Activated naive CD4-positive, alpha-beta T cell treated with anti-CD3 and anti-CD28 coated beads, Interleukin-2, amount 10 ng/mL, durations not matched to agents 7 days and 5 days (primary cell): ENCODE measurements at places on chromosomes 7 and 10.

- H3K27me3 ChIP-seq: no peaks in the 10 kb centered on the region
- no peak for DNase-seq
- H3K4me1 ChIP-seq: no peaks in the 10 kb centered on the region
- no peaks in the 10 kb centered on the region for H3K36me3 ChIP-seq
- no peak overlapping the region for H3K4me3 ChIP-seq
Measured at GRCh38 chr7:70466725-70467364, 665.1 kb upstream of the GALNT17 start.

- DNase-seq: no peak
- no peak overlapping the region for H3K27ac ChIP-seq
- no peak overlapping the region for H3K4me3 ChIP-seq
- H3K27me3 ChIP-seq: no peaks in the 10 kb centered on the region
- H3K36me3 ChIP-seq: no peaks in the 10 kb centered on the region
Measured at GRCh38 chr10:2438248-2438939, 629.0 kb upstream of the PFKP start.

GRCh38 chr7:97851683-97852082, 20.5 kb downstream of the ASNS start:
- H3K27ac ChIP-seq: no peak overlapping the region
- peaks cover 42% of the 10 kb centered on the region for H3K36me3 ChIP-seq

- peaks cover 52% of the 10 kb centered on the region for H3K4me1 ChIP-seq
- no peak for DNase-seq
- peaks cover 3% of the 10 kb centered on the region for H3K36me3 ChIP-seq
- no peak overlapping the region for H3K27ac ChIP-seq
- H3K27me3 ChIP-seq: no peaks in the 10 kb centered on the region
Measured at GRCh38 chr7:105209870-105210269, 178.9 kb downstream of the SRPK2 start.

DNA sequence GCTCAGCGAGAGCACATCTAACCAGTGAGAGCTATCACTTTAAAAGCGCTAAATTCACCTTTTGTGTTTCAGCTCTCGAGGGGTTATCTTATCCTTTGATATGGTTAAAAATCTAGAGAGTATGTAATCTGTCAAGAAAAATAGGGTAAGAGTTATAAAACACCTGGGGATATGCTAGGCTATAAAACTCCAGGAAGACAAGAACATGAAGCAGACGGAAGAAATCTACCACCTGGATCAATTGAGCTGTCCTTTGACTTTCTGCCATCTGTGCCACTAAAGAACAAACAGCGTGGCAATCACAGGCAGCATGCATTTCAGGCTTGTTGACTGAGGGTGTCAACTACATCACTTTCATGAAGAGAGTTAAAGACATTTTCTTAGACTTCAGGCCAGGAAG, 83.1 kb downstream of the ZNF248 start:
- H3K36me3 ChIP-seq: no peaks in the 10 kb centered on the region
- no peaks in the 10 kb centered on the region for H3K4me1 ChIP-seq
- no peak overlapping the region for H3K27ac ChIP-seq
- no peak overlapping the region for H3K4me3 ChIP-seq
- no peaks in the 10 kb centered on the region for H3K27me3 ChIP-seq
- DNase-seq: no peak

- H3K27me3 ChIP-seq: peaks cover 25% of the 10 kb centered on the region
- H3K27ac ChIP-seq: no peak overlapping the region
- no peak overlapping the region for H3K4me3 ChIP-seq
- peaks cover 5% of the 10 kb centered on the region for H3K4me1 ChIP-seq
- peak; percentile 62 for DNase-seq
- H3K36me3 ChIP-seq: no peaks in the 10 kb centered on the region
Measured at GRCh38 chr10:86688398-86688921, 20.1 kb downstream of the LDB3 start.

DNA sequence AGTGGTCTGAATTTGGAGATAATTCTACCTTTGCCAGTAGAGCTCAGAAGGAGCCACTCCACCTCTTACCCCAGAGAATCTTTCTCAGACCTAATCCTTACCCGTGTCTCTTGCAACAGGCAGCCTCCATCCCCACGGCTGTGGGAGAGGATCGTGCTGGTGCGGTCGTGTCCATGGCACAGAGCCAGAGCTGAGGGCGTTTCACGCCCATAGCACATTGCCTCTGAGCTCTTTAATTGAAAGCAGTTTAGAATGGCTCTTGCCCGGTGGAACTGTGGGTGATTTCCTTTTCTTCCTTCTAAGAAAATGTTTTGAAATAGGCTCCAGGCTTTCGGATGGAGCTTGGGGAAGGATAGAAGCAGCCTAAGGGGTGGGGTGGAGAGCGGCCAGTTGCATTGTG, 41.5 kb downstream of the PRF1 start:
- DNase-seq: no peak
- peaks cover 47% of the 10 kb centered on the region for H3K27me3 ChIP-seq
- peaks cover 19% of the 10 kb centered on the region for H3K4me1 ChIP-seq

GRCh38 chr7:47579458-47579857, 2.5 kb downstream of the TNS3 start:
- H3K4me1 ChIP-seq: peaks cover 6% of the 10 kb centered on the region
- H3K4me3 ChIP-seq: no peak overlapping the region
- no peak for DNase-seq
- H3K27me3 ChIP-seq: peaks cover 63% of the 10 kb centered on the region

GRCh38 chr7:16347827-16348192, 73.5 kb downstream of the CRPPA start:
- DNase-seq: no peak
- H3K27ac ChIP-seq: no peak overlapping the region
- no peaks in the 10 kb centered on the region for H3K36me3 ChIP-seq
- H3K4me3 ChIP-seq: no peak overlapping the region
- H3K27me3 ChIP-seq: no peaks in the 10 kb centered on the region
- H3K4me1 ChIP-seq: no peaks in the 10 kb centered on the region

DNA sequence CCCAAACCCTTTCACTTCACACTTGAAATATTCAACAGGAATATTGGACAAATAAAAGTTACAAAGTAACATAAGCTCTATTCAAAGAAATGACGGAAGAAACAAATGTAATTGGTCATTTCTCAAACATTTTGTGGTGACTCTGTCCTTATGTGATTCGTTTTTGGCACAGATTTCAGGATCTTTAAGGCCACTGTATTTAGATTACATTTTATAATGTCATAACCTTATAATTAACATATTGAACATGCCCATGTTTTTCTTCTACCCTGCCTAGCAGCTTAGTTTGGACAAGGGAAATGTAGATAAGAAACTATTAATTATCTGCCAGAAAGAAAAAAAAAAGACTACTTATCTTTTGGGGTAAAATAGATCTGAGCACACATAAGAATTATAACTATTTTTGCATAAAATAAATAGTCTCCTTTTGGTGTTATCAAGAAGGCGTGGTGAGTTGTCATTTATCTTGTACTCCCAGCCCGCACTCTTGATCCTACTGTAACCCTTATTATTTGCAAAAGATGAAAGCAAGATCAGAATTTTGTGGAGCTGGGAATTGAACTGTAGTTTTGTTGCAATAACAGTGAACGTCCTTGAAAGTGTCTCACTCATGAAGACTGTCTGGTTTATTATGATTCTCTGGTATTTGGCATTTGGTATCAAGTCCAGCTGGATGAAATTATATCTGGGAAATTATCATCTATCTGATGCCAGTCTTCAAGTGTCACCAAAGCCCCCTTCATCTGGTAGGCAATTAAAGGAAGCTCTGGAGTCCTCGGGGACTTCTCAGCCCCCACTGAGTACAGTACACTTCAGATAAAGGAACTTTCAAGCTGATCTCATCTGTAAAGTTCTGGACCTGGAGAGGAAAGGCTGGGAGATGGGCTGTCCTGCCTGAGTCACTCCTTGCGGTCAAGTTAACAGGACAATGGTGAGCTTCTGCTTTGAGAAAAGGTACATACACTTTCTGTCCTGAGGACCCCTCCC, 175.7 kb upstream of the INHBA start:
- H3K4me1 ChIP-seq: peaks cover 49% of the 10 kb centered on the region
- peaks cover 28% of the 10 kb centered on the region for H3K36me3 ChIP-seq
- H3K4me3 ChIP-seq: no peak overlapping the region
- peaks cover 13% of the 10 kb centered on the region for H3K27me3 ChIP-seq

DNA sequence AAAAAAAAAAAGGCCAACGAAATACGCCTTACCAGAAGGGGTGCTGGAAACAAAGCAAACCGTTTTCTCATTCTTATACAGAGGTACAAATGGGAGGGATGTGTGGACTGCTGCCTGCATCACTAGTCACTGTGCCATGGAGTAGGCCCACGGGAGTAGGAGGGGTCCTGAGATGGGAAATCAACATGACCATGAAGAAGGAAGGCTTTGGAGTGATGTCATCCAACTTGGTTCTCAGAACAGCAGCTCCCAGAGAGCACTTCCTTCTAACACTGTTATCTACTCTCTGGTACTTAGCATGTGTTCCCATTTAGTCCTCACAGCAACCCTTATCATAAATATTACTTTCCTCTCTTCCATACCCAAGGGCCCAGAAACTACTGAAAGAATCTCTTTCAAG, 60.0 kb upstream of the LRGUK start:
- no peak for DNase-seq
- H3K27me3 ChIP-seq: no peaks in the 10 kb centered on the region
- no peak overlapping the region for H3K27ac ChIP-seq
- no peak overlapping the region for H3K4me3 ChIP-seq
- H3K4me1 ChIP-seq: no peaks in the 10 kb centered on the region

GRCh38 chr7:106504645-106505044, 156.3 kb downstream of the CCDC71L start:
- no peak overlapping the region for H3K4me3 ChIP-seq
- DNase-seq: no peak
- no peaks in the 10 kb centered on the region for H3K4me1 ChIP-seq
- no peaks in the 10 kb centered on the region for H3K27me3 ChIP-seq
- no peaks in the 10 kb centered on the region for H3K36me3 ChIP-seq
- no peak overlapping the region for H3K27ac ChIP-seq

GRCh38 chr10:105950410-105950809, 1214.1 kb downstream of the SORCS1 start:
- no peak overlapping the region for H3K27ac ChIP-seq
- no peaks in the 10 kb centered on the region for H3K27me3 ChIP-seq
- H3K4me1 ChIP-seq: no peaks in the 10 kb centered on the region
- H3K4me3 ChIP-seq: no peak overlapping the region
- peak; percentile 38 for DNase-seq

- H3K4me3 ChIP-seq: no peak overlapping the region
- DNase-seq: no peak
- peaks cover 25% of the 10 kb centered on the region for H3K4me1 ChIP-seq
- H3K27me3 ChIP-seq: peaks cover 99% of the 10 kb centered on the region
Measured at GRCh38 chr7:5418285-5418582, 5.4 kb downstream of the TNRC18 start.

DNA sequence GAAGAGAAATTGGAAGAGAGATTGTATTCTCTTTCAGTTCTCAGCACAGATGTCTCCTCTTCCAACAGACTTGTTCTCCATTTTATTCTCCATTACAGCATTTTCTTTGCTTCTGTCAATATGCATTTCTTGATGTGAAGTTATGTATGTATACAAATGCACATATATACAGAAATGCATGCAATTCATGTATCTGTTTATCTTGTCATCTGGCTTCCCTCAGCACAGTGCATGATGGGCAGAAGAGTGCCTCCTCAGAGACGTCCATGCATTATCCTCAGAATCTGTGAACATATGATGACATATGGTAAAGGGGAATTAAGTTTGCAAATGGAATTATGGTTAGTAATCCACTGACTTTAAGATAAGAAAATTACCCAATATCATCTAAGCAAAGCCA, 106.7 kb upstream of the VWC2 start:
- H3K27me3 ChIP-seq: no peaks in the 10 kb centered on the region
- DNase-seq: no peak
- H3K4me3 ChIP-seq: no peak overlapping the region
- no peaks in the 10 kb centered on the region for H3K36me3 ChIP-seq

GRCh38 chr10:93820434-93820833, 62.7 kb downstream of the LGI1 start:
- no peaks in the 10 kb centered on the region for H3K4me1 ChIP-seq
- no peak overlapping the region for H3K4me3 ChIP-seq
- H3K27me3 ChIP-seq: peaks cover 21% of the 10 kb centered on the region
- no peaks in the 10 kb centered on the region for H3K36me3 ChIP-seq

GRCh38 chr7:157271315-157271990, 65.4 kb upstream of the DNAJB6 start:
- peaks cover 5% of the 10 kb centered on the region for H3K4me1 ChIP-seq
- H3K27me3 ChIP-seq: peaks cover 2% of the 10 kb centered on the region
- no peak overlapping the region for H3K4me3 ChIP-seq

DNA sequence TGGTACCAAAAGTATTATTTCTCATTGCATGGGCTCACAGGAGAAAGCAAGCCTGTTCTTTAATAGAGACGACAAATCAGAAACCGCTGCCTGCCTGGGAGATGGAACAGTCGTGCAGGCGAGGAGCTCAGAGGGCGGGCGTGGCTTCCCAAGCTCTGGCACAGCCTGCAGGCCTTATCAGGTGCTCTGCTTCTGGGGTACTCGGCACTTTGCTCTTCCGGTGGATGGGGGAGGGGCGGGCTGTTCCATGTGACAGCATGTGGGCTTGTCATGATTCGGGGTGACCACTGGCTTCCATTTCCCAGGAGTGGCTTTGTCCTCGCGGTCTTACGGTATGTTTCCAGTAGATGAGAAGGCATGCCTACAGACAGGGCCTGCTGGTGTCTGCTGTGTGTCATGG, 228.6 kb downstream of the MGMT start:
- H3K4me1 ChIP-seq: no peaks in the 10 kb centered on the region
- no peak for DNase-seq
- no peak overlapping the region for H3K27ac ChIP-seq
- no peak overlapping the region for H3K4me3 ChIP-seq

DNA sequence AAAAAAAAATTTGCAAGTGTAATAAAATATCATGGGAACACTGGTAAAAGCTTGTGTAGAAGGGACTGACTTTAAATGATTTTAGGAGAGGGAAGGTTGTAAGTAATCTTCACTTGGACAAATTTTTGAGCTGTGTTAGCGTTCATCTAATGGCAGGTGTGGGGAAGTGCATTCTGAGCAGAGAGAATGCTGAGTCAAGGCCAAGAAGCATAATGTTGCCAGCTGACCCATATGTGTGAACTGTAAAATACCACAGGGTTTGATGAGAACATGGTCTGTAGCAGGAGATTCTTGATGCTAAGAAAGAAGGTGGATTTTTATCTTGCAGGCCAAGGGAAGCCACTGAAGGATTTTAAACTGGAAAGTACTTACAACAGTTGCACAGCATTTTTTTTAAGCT, 98.2 kb upstream of the ZNF32 start:
- no peaks in the 10 kb centered on the region for H3K4me1 ChIP-seq
- no peak overlapping the region for H3K27ac ChIP-seq
- no peaks in the 10 kb centered on the region for H3K36me3 ChIP-seq
- no peak for DNase-seq

GRCh38 chr10:48316236-48316635, 9.8 kb downstream of the MAPK8 start:
- H3K36me3 ChIP-seq: no peaks in the 10 kb centered on the region
- no peak for DNase-seq
- H3K4me3 ChIP-seq: no peak overlapping the region
- H3K27ac ChIP-seq: no peak overlapping the region
- no peaks in the 10 kb centered on the region for H3K27me3 ChIP-seq
- peaks cover 6% of the 10 kb centered on the region for H3K4me1 ChIP-seq

GRCh38 chr10:63887023-63887589, 365.9 kb downstream of the REEP3 start:
- H3K36me3 ChIP-seq: no peaks in the 10 kb centered on the region
- no peak overlapping the region for H3K27ac ChIP-seq
- no peak overlapping the region for H3K4me3 ChIP-seq
- no peak for DNase-seq
